ENCODE measurements at places on chromosomes 16 and 17.

DNA sequence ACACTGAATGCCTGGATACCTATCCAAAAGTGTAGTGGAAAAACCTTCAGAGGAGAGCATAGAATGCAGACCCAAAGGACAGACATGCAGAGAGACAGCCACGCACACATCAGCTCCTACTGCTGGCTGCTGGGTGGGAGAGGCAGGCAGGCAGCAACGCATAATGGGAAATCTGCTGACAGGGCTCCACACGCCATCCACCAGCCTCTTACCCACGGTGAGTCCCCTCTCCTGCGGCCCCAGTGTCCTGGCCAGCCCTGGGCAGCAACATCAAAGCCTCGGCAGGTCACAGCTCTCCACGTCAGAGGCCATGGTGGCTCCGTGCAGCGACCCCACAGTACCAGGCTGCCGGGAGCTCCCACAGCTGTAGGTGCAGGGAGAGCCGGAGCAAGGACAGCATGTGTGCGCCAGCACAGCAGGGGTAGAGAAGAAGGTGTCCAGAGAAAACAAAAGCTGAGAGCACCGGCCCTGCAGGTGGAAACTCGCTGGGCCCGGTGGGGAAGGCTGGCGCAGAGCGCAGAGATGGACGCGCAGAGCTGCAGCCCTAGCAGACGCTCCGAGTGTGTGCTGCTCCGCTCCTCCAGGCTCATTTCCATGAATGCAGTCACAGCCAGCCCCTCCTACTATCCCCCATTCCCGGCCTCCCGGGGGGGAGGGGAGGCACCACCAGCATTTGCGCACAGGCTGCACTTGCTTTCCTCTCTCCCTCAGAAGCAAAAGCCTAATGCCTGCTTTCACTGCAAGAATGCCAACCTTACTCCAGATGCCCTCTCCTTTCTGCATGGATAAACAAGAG, 58.9 kb downstream of the CYTH1 start:
- DNase-seq: no peak

DNA sequence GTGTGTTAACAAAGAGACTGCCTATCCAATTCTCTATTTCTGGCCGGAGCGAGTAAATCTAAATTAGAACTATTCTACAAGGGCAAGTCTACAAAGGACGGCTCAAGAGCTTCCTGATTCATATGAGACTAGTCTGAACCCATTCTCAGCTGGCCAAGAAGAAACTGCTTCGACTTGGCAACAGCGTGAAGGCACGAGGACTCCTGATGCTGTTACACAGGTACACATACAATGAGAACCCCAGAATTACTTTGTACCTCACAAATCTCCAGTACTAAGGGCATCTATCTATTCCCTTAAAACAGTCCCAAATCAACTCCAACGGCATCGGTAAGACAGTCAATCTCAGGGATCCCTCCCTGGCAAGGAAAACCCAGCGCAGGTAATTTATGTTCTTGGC, 1.5 kb downstream of the CRK start:
- no peak for DNase-seq

- DNase-seq: no peak
Measured at GRCh38 chr16:66862023-66862520, 17.9 kb downstream of the CA7 start.

GRCh38 chr16:2842340-2843000, 12.4 kb downstream of the ZG16B start:
- DNase-seq: no peak

GRCh38 chr17:78986048-78986648, 6.4 kb upstream of the LGALS3BP start:
- no peak for DNase-seq

GRCh38 chr17:30558686-30559545, 81.7 kb downstream of the GOSR1 start:
- DNase-seq: no peak

GRCh38 chr16:23105309-23105708, 43.9 kb downstream of the USP31 start:
- DNase-seq: no peak
